ENCODE measurements at places on chromosomes 1 and 21. TPM values are rescaled to one million over a fixed set of nuclear protein-coding genes. Genes with fewer than 3 reads are reported as not detected.

UBL4B gene
- polyA plus RNA-seq = not detected

GBP3 gene
- 51.5 TPM for polyA plus RNA-seq

GPR161 gene
- polyA plus RNA-seq = 10.2 TPM

RGSL1 gene
- not detected for polyA plus RNA-seq

CNR2 gene
- not detected for polyA plus RNA-seq

CCDC185 gene
- polyA plus RNA-seq = not detected

GJB3 gene
- polyA plus RNA-seq = not detected

All from fibroblast of lung (primary cell).